Hippocampal formation (tissue), 2 donors: ENCODE measurements at places on chromosomes 12 and 14.
A peak's percentile ranks its signal among the peaks of the same experiment; 100 is the strongest.

DNA sequence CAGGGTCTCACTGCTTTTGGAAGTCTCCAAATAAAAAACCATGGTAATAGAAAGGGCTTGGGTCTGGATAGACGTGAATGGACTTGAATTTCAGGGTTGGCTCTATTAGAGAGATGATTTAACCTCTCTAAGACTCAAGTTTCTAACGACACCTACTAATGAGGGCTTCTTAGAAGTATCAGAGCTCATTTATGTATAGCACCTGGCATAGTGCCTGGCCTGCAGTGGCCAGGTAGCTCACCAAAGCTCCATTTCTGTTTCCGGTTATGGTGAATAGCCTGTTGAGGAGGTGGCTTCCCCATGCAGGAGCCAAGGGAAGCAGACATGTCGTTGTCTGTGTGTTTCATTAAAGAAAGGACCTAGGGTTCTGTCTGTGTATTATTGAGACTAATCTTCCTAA is 108.6 kb downstream of the ETV6 start:
- no peak for DNase-seq

DNA sequence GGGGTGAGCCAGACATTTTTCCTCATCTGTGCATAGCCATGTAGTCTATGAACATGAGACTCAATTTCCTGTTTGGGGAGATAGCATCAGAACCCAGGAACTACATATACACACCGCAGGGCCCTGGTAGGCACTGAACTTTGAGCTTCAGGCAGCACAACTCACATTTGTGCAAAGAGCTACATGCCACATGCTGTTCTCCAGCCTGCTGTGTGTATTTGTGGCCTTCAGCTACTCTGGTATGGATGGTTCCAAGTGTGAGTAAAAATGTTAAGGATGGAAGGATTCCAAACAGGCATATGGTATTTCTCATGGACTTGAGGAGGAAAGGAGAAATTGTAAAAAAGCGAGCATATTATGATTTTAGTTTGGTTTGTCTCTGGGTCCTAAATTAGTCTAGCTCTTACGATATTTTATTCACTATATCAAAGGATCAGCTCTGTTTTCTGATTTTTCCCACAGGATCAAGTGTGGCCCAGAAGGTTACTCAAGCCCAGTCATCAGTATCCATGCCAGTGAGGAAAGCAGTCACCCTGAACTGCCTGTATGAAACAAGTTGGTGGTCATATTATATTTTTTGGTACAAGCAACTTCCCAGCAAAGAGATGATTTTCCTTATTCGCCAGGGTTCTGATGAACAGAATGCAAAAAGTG is 422.4 kb upstream of the OR4E1 start:
- peak; percentile 1 for DNase-seq

DNA sequence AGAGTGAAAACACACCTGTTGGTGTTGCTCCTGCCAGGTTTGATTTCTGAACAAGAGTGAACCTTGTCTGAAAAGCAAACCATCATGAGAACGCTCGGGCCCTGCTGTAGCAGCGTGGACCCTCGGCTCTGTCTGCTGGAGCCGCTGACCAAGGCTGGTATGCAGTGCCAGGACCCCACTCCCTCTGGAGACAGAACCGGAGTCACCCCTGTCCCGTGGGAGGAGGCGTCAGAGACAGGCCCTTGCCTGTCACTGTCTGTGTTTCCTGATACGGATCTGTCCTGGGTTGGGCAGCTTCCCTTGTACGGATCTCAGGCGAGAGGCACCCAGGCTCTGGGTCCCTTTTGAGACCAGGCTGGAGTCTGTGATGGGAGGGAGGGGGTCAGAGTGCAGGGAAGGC is 111.6 kb downstream of the ADGRD1 start:
- DNase-seq, result no peak

- DNase-seq, result no peak
Measured at GRCh38 chr14:49036984-49037516, 549.1 kb downstream of the RPS29 start.

- no peak for DNase-seq
Measured at GRCh38 chr12:3480764-3481163, 10.2 kb upstream of the PRMT8 start.
